ENCODE measurements at places on chromosomes 1 and 21.

- DNase-seq, result no peak
Observed at GRCh38 chr1:67735806-67736627, 51.0 kb downstream of the GADD45A start.

DNA sequence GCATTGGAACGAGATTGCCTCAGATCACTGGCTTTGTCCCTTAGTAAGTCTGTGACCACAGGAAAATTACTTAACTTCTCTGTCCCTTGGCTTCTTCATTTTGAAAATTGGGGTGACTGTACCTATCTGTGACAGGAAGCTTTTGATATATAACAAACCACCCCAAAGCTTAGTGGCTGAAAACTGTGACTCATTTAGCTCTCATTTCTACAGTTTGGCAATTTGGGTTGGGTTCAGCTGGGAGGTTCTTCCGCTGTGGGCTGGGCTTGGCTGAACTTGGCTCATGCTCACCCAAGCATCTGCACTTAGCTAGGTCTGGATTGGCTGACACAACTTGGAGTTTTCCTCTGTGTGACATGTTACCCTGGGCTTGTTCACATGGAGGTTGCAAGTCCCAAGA is 14.0 kb downstream of the C1orf94 start:
- DNase-seq, result peak; percentile 22

- no peak for DNase-seq
Observed at GRCh38 chr1:168947041-168947440, 159.4 kb upstream of the ATP1B1 start.

DNA sequence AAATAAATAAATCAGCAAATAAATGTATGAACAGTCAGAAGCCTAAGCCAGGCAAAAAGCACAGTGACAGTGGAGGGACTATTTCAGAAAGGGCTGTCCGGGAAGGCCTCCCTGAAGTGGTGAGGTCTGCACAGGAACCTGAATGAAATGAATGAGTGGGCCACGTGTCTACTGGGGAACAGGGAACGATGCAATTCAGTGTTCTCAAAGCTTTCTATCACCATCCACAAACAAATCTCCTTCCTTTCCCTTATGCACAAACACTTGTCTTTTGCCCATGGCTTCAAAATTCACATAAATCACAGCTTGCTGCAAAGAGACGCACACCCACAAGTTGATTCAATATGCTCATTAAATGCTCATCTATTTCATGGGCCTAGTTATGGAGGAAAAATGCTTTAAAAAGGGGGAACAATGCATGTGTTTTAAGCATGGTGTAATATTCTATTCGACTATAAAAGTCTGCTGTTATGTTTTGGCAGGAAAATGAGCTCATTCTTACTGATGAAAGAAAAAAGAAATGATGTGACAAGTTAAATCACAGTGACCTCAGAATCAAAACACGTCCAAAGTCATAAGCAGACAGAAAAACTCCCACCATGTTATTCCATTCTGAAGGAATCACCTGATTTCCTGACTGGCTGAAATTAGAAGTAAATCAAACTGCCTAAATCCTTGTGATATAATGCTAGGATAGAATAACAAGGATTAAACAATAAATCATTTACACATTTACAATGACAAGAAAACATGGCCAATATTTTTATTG is 21.6 kb downstream of the URB1 start:
- no peak for DNase-seq

DNA sequence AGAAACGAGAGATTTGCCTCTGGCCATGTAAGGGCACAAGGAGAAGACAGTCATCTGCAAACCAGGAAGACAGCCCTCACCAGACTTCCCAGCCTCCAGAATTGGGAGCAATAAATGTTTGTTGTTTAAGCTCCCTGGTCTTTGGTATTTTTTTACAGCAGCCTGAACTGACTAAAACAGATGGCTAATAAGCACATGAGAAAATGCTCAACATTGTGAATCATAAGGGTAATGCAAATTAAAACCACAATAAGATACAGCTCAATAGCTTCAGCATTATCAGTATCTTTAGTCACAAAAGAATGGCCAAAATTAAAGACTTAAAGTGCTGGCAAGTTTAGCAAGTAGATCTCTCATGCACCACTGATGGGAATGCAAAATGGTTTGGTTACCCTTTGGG is 11.7 kb downstream of the UBE2G2 start:
- DNase-seq, result no peak

- DNase-seq, result no peak
Observed at GRCh38 chr1:9875636-9876000, 34.5 kb downstream of the CTNNBIP1 start.

Measured in NB4 (cell line).